M059J (cell line): ENCODE measurements at places on chromosomes 6 and 20.
A peak's percentile ranks its signal among the peaks of the same experiment; 100 is the strongest.

GRCh38 chr6:111124406-111124805 is 37.1 kb downstream of the SLC16A10 start:
- no peak for DNase-seq

- no peak for DNase-seq
Measured at GRCh38 chr6:45278367-45278766, 49.8 kb upstream of the RUNX2 start.

DNA sequence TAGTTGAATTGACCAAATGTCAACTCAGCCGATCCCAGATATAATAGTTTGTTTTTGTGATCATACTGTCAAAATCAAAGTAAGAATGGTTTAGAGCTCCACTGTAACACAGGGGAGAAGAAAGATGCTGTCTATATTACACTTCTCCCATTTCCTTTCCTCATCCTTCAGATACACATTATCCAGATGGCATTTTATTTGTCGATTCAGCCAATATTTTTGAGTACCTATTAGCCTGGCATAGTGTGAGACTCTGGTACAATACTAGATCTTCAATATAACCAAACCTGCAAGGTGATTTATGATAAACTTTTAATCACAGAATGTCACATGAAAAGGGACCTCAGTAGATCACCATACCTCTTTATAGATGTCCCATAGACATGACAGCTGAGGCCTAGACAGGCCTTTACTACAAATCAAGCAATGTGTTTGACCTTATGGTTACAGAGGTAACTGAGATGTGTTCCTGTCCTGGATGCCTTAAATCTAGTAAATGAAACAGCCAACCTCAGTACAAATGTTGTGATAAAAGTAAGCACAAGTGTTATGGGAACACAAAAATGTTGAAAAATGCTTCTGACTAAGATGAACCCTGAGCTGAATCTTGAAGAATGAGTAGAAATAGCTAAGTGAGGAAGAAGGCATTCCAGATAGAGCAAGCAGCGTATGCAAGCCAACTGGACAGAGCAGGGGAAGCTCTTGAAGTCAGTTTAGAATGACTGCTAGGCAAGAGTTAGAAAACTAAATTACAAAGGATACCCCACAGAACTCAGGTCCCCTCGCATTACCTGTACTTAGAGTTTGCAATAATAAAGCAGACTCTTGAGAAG is 1.9 kb downstream of the FBXO9 start:
- DNase-seq: no peak

GRCh38 chr6:104788400-104788799 is 71.3 kb downstream of the HACE1 start:
- DNase-seq: peak; percentile 18

- no peak for DNase-seq
Measured at GRCh38 chr6:2795956-2796355, 30.8 kb downstream of the WRNIP1 start.

DNA sequence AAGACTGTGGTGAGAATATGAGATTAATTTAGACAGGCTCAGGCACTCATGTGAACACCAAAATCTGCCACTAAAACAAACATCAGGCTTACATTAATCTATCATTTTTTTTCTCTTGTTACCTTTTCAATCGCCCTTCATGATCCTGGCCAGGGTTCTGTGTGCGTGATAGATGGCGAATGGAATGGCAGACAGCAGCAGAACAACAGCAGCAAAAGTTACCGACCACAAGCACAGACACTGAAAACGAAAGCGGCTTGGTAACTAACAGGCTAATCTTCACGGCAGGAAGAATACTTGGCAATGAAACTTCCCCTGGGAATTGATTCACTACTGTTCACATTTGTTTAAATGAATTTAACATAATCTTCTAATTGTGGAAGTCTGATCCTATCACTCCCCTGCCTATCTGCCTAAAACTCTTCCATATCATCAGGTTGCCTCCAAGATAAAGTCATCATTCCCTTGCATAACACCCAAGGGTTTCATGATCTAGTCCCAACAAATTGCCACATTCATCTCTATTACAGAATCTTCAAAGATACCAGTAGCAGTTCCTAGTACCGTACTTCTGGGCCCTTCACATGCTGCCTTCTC is 28.7 kb downstream of the PTPRK start:
- DNase-seq: peak; percentile 87

DNA sequence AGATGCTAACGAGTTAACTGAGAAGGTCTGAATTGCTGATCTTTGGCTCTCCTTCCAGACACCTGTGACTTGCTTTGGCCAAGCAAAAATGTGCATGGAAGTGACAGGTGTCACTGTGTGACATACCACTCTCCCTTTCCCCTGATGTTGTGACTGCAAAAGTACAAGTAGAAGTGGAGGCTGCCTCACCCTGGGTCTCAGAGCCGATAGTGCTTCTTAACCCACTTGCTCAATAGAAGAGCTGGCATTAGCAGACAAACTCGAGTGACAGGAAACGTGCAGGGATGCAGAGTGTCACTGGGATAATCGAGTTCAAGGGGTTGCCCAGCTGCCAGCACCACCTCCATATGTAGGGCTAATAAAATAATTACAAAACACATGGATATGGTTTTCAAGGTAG is 16.4 kb upstream of the SPO11 start:
- DNase-seq: no peak

DNA sequence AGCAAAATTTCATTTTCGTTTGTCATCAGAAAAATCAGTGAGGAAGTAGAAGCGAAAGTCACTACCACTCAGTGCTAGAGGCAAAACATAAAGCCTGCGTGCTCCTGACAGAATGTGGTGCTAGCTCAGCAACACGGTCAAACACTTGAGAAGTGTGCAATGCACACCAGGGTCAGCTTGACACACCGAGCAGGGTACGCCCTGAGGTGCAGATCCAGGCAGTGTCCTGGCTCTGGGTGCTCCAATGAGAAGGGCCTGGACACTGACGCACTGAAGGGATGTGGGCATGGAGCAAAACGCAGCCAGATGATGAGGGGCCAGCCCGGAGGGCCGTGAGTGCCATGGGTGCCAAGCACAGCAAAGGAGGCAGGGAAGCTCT is 5.9 kb downstream of the RNASET2 start:
- DNase-seq: no peak

GRCh38 chr6:9537381-9537780 is 877.5 kb downstream of the TFAP2A start:
- DNase-seq: peak; percentile 97

DNA sequence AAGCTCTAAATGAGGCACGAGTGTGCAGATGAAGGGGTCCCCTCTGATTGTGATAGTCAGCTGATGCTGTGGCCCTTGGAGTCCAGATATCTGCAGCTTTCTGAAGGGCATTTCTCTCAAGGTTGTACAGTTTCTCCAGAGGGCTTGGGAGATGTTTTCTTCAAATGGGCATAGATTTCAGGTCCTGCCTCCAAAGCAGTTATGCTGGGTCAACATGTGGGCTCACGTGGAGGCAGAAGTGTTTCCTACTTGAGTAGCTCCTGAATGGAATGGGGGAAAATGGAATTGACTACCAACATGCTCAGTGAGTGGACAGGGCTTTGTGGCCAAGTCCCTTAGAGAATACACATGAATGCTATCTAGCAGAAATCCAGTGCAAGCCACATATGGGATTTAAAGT is 360.7 kb downstream of the SAMD5 start:
- no peak for DNase-seq

DNA sequence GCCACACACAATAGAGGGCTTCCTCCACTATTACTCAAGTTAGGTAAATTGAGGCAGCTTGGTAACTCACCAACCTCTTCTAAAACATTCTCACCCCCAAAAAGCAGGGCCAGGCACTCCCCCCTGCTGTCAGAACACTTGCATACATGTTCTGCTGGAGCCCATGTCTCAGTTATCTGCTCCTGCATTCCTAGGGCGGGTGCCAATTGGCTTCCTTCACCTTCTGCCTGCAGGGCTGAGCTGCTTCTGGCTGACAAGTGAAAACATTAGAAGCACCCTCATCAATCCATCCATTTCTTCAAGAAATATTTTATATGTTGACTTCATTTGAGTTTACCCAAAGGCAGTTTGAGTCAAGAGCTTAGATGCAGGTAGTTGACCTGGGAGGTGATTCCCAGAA is 4.5 kb upstream of the ENTPD6 start:
- DNase-seq: no peak

DNA sequence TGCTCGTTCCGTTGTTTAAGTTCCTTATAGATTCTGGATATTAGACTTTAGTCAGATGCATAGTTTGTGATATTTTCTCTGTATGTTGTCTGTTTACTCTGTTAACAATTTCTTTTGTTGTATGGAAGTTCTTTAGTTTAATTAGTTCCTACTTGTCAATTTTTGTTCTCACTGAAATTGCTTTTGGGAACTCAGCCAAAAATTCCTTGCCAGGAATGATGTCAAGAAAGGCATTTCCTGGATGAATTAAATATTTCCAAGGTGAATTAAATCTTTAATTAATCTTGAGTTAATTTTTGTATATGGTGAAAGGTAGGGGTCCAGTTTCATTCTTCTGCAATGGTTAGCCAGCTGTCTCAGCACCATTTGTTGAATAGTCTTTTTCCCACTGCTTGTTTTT is 406.2 kb upstream of the NOX3 start:
- peak; percentile 36 for DNase-seq

GRCh38 chr20:43520074-43520630 is 12.7 kb downstream of the L3MBTL1 start:
- DNase-seq: no peak

- peak; percentile 48 for DNase-seq
Measured at GRCh38 chr6:116447052-116447451, 14.1 kb upstream of the CALHM6 start.
